Stimulated activated CD4-positive, alpha-beta T cell treated with anti-CD3 and anti-CD28 coated beads, Interleukin-2, amount 100 ng/mL, for 4 hours (primary cell): ENCODE measurements at places on chromosomes 7 and 10.

DNA sequence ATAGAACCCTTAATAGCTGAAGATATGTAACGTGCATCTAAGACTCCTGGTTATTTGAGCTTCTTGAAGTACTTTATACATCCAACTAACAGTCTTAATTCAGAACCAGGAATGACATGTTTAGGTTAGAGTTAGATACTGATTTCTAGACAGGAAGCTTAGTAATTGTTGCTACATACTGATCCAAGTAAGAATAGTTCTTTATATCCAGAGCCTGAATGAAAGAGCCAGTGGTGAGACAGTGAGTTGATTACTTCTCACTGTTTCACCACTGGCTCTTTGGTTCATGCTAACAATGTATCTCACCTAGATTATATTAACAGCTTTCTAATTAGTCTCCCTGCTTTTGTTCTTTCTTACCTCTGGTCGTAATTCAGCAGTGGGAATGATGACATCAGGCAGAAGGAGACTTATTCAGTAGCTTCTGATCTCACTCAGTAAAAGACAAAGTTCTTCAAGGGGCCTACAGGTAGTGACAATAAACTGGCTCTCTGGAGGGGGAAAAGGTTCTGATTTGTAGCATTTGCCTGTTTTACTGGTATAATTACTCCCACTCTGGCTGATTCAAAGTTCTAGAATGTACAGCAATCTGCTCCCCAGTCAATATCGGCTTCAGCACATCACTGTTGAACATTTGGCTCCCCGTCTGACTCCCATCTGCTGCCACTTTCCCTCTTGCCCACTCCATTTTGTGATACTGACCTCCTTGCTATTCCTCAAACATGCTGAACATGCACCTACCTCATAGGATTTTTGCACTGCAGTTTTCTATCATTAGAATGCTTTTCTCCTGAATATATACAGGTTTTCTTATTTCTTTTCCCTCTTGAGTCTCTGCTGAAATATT lies 29.1 kb downstream of the MCU start:
- no peak for DNase-seq

DNA sequence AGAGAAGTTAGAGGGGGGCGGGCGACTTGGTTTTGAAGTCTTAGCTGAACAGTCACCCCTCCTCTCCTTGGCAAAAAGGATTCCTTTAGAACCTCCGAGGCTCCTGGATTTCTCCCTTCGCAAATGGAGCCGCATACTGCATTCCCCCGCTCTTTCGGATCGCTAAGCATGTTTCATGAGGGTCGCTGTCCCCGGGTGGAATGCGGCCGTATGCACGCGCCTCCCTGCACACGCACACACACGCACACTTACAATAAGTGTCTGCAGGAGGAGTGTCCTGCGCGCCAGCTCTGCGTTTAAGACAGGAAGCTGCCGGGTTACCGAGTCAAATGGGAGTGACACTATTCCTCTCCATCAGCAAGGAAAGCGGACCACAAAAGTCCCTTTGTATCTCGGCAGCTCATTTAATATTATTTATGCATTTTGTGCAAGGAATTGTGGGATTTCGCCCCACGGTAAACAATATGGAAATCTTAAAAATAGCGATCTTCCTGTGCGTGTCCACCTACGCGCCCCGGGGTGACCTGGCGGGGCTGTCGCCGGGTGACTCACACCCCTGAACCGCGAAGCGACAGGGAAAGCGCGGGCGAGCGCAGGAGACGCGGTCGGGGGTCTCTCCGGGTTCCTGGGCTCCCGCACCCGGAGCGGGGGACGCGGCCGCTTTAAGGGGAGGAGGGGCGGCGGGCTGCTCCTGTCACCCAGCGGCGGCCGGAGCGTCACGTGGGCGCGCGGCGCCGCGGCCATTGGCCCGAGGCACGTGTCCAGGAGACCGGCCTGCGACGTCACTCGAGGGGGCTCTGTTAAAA lies 988 bp upstream of the EN2 start:
- DNase-seq: peak; percentile 35

DNA sequence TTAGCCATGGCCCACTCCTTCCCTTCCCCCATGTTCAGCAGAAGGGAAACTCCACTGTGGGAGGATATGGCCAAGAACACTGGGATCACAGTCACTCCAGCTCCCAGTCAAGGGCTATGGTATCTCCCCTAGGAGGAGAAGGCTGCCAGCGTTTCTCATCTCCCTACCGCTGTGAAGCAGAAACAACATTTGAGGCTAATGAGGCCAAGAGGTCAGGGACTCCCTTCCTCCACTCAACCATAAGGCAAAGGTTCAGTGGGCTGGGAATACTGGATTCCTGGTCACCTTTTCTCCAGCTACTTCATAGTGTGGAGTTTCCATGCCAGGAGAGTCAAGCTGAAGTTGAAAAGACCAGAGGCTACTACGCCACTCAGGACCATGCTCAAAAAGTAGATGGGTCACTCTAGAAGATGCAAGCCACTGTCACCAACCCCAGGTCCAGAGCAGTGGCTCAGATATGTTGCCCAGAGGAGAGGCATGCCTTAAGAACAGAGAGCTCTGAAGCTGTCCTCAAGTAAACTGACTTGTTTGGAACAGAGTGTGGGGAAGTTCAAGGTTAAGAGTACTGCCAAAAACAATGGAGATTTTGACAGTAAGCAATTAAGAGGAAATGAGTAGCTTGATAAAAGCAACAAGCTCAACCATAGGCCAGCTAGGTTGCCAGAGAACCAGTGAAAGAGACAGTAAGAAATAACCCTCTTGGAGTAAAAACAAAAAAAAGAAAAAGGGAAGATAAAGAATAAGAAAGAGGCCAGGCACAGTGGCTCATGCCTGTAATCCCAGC lies 3.8 kb upstream of the TMEM140 start:
- DNase-seq: no peak

DNA sequence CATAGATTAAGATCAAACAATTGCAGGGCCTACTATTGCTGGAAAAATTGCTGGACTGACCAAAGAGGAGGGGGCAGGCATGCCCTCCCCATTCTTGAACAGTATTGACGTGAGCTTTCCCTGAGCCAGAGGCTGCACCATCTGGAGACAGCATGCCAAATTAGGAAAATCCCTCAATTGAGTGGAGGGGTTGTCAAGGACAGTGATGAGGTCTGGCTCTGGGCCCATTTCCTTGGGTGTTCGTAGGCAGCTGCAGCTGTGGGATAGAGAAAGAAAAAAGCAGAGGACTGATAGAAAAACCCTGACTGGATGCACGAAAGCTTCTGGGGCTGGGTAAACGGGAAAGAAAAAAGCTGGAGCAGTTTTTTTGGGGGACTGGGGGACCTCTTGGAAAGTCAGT lies 22.8 kb upstream of the ORC5 start:
- DNase-seq: no peak

DNA sequence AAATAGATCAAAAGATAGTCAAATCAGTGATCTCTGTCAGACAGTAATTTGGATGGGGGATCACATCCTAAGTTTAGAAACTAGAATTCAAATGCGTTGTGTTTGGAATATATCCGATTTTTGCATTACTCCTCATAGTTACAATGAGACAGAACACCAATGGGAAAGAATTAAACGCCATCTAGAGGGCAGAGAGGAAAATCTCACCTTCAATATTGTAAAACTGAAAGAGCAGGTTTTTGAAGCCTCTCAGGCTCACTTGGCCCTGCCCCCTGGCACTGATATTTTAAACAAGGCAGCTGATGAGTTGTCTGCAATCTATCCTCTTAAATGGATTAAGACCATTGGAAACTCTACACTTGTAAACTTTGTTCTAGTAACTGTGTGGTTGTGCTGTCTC lies 17.7 kb downstream of the FRG2B start:
- no peak for DNase-seq

DNA sequence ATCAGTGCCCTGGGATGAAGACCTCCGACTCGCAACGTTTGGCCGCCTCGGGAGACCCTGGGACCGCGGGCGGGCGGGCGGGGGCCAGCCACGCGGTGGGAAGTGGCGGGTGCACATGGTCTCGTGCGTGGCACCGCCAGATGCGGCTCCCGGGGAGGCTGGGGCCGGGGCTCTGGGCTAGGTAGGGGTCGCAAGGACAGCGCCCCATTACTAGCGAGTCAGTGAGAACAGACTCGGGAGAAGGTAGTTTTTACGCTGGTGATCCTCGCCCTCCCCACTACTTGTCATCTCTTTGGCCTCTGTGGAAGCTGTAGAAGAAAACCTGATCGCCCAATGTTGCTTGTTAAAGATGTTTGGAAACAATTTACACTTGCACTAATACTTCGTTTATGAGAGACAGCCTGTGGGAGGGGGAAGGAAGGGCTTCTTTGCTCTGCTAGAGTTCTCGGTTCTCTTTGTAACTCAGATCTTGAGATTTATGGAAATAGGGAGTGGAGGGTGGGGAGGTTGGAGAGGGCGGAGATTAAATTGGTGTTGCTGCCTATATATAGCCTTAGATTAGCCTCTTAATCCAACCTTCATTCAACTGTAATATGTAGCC lies 591 bp downstream of the BZW2 start:
- no peak for DNase-seq
